Stimulated activated CD4-positive, alpha-beta T cell treated with anti-CD3 and anti-CD28 coated beads, Interleukin-4, amount 100 ng/mL, for 4 hours (primary cell): ENCODE measurements at places on chromosomes 2 and 18.

- DNase-seq, result no peak
Measured at GRCh38 chr2:181120625-181121024, 140.2 kb downstream of the UBE2E3 start.

GRCh38 chr18:78771496-78772359, 207.9 kb upstream of the SALL3 start:
- no peak for DNase-seq

DNA sequence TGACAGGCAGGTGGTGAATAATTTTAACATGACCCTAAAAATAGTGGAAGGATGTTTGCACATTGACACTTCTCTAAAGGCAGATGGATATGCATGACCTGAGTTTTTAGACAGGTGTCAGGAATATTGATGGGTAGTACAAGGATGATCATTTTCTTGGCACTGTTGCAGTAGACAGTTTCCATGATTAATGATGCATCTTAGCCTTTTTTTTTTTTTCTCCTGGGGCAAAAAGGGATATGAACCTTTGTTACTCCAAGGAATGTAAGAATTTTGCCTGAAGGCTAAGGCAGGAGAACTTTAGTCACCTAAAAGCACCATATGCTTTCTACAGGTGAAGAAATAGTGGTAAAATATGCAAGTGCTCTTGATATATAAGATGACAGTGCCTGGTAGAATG, 136.3 kb upstream of the CAVIN2 start:
- no peak for DNase-seq

GRCh38 chr2:165889158-165889557, 64.4 kb downstream of the TTC21B start:
- DNase-seq, result no peak

GRCh38 chr18:76130845-76131244, 364.2 kb downstream of the ZNF516 start:
- DNase-seq, result no peak

DNA sequence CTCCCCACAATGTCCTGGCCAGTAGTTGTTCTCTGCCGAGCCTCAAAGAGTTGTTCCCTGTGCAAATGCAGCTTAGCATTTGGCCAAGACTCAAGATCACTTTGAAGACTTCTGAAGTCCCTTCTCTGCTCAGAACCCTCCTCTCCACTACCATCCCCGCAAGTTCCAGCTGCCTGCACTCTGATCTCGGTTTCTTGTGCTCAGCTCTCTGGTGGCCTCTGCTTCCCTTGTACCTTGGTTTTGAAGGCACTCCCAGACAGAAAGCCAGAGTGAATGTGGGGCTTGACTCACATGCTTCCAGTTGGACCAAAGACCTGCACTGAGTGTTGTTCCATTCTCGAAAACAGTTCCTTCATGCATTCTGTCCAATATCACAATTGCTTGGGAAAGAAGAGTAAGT, 28.6 kb downstream of the CRACDL start:
- no peak for DNase-seq

- DNase-seq, result no peak
Measured at GRCh38 chr2:150473767-150474166, 13.7 kb downstream of the RND3 start.

DNA sequence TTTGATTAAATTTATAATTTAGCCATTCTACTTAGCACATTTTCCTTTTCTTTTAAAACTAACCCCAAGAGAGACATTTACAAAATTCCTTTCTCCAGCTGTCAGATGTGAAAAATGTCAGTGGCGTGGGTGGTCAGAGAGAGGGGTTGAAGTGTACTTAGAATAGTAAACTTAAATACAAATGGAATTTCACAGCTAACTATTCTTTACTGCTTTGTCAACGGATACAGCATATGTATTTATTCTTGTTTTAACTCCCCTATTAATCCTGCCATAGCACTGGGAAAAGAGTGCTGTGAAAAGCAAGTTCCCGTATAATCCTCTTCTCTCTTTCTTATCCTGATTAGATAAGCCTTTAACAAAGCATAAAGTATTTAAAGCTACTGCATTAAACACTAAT, 191.4 kb upstream of the CHAC2 start:
- no peak for DNase-seq

DNA sequence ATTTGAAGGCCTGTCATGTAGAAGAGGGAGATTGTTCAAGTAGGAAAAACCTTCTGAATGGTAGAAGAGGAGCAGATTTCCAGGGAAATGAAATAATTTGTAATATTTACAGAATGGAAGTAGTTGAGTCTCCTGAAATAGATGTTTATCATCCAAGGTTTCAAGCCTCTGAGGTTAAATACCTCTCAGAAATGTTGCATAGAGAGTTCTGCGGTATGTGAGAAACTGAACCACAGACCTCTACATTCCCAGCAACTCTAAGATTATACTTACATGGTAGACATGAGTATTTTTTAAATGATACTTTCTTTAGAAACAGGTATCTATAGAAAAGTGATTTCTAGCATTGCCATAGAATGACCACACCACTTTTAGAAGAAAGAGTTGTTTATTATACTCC, 379.8 kb upstream of the FANCL start:
- DNase-seq, result no peak

- DNase-seq, result no peak
Measured at GRCh38 chr2:136054856-136055255, 63.1 kb downstream of the CXCR4 start.
